ENCODE measurements at places on chromosomes 6 and 20.

DNA sequence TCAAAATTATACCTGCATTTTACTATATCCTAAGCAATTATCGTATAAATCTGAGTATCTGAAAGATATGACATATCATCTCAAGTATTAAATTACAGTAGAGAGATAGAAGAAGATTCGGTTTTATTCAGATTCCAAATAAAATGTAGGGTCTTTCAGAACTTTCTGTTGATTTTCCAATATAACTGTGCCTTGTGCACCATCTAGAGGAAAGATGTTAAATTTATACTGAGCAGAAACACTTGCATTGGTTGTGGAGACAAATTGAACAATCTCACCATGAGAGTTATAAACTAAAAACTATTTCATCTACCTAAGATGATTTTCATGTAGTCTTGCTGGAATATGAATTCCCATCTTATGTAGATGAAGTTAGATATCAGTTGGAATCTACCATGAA is 26.8 kb upstream of the HSF2 start:
- DNase-seq, result peak; percentile 11

- DNase-seq, result peak; percentile 37
These were observed 81.1 kb downstream of the RIMS1 start for GRCh38 chr6:71967436-71967835.

GRCh38 chr6:23446469-23446967 is 679.5 kb upstream of the NRSN1 start:
- DNase-seq, result peak; percentile 75

GRCh38 chr6:160396292-160396691 is 48.1 kb downstream of the SLC22A3 start:
- DNase-seq, result peak; percentile 6

GRCh38 chr6:96876886-96877545 is 20.7 kb downstream of the NDUFAF4 start:
- DNase-seq, result no peak

DNA sequence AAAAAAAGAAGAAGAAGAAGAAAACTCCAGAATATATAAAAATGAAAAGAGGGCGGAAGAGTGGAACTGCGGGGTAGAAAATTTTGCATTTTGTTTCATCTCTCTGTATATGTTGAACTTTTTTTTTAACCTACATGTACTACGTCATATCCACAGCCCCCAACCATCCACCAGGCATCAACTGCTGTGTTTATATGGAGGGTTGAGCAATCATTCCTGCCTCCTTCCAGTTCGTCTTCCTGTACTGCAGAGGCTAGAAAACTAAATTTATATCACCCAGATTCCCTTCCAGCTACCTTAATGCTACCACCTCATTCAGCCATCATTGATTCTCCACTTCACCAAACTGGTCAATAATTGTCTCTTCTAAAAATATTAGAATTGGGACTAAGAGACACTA is 9.5 kb upstream of the SIGLEC1 start:
- DNase-seq, result no peak

GRCh38 chr6:786946-787763 is 94.2 kb upstream of the EXOC2 start:
- DNase-seq, result no peak

- no peak for DNase-seq
These were observed 7.9 kb upstream of the FAM209A start for GRCh38 chr20:56516631-56517030.

- no peak for DNase-seq
These were observed 43.8 kb upstream of the SYNDIG1 start for GRCh38 chr20:24425523-24426135.

- peak; percentile 14 for DNase-seq
These were observed 13.2 kb downstream of the BPIFB1 start for GRCh38 chr20:33296206-33296605.

DNA sequence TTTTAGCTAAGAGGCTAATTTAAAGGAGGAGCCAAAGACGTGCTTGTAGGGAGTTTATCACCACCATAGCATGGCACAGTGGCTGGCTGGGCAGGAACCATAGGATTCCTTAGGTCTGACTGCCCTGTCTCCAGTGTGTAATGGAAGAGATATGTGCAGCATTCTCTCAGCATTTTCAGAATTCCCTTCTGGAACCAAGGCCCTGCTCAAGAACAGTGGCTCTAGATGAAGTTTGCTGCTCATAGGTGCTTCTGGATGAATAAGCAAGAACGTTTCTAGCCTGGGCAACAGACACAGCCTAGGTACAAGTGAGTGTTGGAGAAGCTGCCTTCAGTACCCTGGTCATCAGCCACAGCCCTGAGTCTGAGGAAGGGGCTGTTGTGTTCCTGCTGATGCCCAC is 69.1 kb downstream of the LCA5 start:
- DNase-seq, result peak; percentile 33

DNA sequence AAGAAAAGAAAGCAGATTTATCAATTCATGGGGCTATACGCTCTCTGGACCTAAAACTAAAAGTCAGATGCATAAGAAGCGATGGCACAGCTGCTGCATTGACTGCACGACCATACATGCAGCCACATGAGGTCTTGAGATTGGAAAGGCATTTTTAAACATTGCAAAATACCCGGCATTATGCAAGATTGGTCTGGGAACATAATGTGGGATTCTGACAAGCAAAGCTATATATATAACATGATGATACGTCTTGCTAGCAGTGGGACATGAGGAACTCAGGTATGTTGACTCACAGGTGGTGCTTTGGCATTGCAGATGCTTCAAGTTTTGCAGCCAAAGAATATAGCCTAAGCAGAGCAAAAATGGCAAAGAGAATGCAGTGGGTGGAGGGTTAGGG is 55.1 kb downstream of the SAMD3 start:
- DNase-seq, result peak; percentile 71

DNA sequence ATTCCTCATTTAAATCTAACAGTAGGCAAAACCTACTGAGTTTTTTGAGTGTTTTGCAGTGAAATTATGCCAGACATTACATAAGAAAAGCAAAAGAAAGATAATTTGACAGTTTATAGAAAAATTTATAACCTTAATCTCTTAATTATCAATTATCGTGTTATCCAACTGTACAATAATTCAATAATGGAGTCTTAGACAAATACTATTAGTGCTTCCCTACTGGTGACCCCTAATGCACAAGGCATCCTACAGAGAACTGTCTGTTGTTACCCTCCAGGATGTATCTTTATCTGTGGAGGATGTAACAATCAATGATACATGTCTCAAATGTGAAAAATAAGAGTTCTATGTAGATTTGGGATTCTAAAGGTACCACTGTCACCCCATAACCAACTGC is 1687.6 kb downstream of the GRIK2 start:
- DNase-seq, result no peak

- no peak for DNase-seq
These were observed 332.2 kb downstream of the KHDRBS2 start for GRCh38 chr6:61953851-61954250.

DNA sequence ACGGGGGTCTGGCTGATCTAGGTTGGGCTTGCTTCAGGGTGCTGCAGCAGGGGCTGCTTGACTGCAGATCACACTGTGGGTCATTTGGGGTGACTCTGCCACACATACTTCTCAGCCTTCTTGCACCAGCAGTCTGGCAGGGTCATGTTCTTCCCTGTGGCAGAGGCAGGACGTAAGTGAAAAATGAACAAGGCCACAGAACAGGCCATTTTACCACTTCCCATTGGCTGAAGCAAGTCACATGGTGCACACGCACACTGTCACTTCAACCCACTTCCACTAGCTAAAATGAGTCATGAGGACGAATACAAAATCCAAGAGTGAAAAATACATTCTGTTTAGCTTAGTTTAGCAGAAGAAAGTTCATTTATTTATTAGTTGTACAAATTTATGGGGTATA is 168.6 kb upstream of the GGTLC1 start:
- no peak for DNase-seq

GRCh38 chr6:135505648-135506047 is 8.1 kb upstream of the AHI1 start:
- peak; percentile 41 for DNase-seq

- DNase-seq, result no peak
These were observed 148.4 kb upstream of the RIMS1 start for GRCh38 chr6:71737953-71738352.

DNA sequence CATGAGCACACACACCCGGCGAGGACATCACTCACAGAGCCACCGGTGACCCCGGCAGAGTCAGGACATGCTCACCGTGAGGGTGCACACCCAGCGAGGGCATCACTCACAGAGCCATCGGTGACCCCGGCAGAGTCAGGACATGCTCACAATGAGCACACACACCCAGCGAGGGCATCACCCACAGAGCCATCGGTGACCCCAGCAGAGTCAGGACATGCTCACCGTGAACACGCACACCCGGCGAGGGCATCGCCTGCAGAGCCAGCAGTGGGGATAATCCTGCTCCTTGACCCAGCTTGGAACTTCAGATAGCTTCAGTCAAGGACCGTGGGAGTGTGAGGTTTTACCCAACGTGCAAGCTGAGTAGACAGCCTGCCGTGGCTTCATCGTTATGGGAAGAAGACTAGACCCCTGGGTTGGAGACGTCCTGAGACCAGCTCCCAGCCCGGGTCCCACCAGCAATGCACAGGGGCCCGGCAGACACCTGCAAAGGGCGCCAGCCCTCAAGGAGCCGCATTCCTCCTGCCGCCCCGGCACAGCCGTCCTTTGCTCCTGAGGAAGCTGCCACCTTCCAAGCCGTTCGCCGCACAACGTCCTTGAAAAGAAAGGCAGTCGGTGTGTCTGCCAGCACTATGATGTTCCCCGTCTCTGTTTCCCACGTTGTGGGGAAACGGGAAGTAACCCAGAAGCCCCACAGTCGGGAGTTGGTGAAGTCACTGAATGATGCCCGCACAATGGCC is 192.3 kb downstream of the DLL1 start:
- DNase-seq, result no peak

DNA sequence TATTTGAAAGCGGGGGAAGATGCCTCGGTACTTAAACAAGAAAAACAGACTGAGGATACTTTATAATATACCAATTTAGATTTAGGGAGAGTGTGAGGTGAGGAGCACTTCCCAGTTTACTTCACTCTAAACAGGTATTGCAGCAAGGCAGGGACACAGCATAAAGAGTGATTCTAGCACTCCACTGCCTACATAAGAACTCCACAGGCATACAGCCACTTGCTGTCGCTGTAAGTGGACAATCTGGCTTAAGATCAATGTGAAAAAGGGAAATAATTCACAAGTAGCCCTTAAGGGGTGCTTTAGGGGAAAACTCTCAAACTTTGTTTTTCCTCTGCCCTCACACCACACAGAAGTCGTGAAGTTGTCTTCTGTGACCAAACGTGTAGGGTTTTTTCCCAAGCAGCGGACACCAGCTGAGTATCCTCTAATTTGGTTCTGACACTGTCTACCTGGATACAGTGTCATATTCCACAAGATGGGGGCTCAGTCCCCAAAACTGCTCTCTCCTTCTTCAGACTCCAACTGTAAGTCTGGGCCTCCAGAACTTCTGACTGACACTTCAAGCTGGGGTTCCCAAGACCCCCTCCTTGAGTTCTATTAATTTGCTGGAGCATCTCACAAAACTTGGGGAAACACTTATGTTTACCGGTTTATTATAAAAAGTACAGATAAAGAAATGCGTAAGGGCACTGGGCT is 9.3 kb downstream of the ADNP start:
- no peak for DNase-seq

DNA sequence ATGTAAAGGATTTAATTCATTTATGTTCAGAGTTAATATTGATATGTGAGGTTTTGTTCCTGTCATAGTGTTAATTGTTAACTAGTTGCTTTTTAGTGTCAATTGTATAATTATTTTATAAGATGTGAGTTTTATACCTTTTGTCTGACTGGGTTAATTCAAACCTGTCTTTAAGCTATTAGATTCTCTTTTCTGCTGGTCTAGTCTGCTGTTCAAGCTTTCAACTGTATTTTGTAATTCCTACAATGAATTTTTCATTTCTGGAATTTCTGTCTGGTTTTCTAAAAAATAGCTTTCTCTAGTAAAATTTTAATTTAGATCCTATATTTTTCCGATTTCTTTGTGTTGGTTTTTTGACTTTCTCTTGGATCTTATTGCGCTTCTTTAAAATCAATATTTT is 26.5 kb downstream of the IGF2R start:
- no peak for DNase-seq

DNA sequence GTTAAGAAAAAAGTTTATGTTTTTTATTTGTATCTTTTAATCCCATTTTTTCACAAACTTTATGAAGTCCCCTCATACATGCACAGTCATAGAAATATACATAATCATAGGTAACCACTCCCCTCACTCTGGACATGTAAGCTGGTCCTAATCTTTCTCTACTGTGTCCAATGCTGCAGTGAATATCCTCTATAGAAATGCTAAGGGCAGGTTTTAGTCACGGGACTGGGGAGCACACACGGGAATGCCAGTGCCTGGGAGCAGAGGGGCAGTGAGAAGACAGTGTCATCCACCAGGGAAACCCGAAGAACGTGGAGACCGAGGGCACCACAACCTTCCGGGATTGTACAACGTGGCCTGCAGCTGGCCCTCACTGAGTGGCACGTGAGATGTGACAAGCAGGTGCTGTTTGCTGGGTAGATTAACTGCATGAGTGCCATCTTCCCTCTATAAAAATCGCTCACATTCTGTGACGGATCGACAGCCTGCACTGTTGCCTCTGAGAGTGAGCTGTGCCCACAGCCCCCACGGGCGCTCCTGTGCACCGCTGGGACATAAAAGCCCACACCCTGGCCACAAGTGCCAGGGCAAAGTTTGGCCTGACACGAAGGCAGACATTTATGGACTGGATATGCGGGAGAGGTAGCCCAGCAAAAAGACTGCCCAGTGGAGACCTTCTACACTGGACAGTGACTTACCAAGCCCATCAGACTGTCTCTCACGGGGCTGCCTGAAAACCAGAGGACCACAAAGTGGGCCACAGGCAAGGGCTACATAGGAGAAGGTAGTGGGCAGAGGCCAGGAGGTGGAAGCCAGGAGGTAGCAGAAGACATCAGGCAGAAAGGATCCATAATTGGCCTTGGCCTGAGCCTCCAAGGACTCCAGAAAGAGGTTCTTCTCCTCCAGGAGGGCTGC is 63.2 kb downstream of the FGD2 start:
- no peak for DNase-seq

DNA sequence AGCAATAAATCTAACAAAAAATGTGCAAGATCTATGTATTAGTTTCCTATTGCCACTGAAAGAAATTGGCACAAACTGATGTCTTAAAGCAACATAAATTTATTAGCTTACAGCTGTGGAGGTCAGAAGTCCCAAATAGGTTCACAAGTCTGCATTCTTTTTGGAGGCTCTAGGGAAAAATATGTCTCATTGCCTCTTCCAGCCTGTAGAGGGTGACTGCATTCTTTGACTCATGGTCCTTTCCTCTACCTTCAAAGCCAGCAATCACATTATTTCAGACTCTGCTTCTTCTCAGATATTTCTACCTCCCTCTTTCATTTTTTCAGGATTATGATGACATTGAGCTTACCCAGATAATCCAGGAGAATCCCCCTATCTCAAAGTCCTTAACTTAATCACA is 1531.1 kb downstream of the KHDRBS2 start:
- no peak for DNase-seq

GRCh38 chr6:142013287-142013686 is 119.4 kb upstream of the GJE1 start:
- peak; percentile 93 for DNase-seq

DNA sequence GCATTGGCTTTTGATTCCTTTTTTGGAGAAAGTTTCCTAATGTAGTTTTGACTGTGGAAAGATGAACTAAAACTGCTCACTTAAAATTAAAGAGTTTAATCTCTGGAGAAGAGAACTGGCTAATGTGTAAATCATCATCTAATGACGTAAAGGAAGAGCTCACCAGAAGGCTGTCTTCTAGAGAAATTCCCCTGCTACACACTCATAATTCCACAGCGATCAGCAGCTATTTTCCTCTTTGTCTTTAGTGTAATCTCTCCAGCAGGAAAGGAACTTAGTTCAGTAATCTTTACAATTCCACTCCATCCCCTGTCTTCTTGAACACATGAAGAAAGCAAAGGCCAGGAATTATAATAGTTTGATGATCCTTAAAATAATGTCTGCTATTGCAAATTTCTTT is 15.8 kb downstream of the SPTLC3 start:
- DNase-seq, result peak; percentile 58

All from fibroblast of upper back skin (primary cell).